Common myeloid progenitor, CD34-positive (primary cell): ENCODE measurements at places on chromosomes 2 and 18.

DNA sequence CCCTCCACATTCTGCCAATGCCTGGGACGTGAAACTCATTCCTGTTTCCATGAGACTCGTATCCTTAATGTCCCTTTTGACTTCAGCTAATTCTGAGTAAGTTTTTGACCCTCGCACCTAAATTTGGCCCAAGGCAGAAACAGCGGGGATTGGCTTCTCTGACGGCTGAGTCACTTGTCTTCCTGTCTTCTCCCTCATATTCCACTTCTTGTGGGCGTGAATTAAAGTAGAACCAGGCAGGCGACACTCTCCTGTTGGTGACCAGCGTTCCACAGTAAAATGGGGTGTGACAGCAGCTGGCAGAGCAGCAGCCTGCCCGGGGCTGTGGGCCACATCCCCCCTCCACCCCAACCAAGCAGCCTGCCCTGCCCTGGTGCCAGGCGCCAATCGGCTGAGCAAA, 15.5 kb downstream of the TTC32 start:
- no peak for DNase-seq

DNA sequence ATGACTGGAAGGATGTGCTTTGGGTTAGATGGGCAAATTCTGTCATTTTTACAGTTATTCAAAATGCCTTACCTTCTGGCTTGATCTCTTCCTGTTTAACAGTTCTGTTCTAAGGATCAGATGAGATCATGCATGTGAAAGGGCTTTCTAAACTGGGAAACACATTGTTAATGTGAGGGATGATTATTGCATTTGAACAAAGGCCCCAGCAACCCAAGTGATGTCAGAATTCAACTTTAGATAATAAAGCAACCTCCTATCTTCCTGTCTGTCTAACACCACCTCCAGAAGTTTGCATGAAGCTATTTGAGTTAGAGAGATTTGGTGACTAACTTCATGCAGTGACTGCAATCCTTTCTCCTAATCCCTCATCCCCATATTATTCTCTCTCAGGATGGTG, 77.8 kb upstream of the B3GNT2 start:
- DNase-seq = peak; percentile 48

DNA sequence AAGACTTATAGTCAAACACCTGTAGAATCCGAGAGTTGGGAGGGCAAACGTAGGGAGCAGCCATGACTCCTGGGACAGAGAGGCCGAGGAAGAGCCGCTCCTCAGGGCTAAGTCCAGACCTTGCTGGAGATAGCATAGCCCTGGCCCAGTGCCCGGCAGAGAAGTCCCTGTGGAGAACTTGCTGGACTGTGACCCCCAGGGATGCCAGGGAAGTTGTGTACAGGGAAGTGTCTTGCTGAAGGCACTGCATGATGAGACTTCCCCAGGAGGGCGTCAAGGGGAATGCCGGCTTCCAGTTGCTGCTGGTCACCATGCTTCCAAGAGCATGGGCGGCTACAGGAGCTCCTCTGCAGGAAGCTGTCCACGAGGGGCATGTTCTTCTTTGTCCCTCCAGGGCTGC, 8.6 kb upstream of the CNDP1 start:
- DNase-seq = no peak

- peak; percentile 21 for DNase-seq
Observed at GRCh38 chr2:94956797-94957391, 68.6 kb upstream of the MAL start.

- DNase-seq = no peak
Observed at GRCh38 chr18:79870301-79871025, 72.7 kb downstream of the KCNG2 start.

DNA sequence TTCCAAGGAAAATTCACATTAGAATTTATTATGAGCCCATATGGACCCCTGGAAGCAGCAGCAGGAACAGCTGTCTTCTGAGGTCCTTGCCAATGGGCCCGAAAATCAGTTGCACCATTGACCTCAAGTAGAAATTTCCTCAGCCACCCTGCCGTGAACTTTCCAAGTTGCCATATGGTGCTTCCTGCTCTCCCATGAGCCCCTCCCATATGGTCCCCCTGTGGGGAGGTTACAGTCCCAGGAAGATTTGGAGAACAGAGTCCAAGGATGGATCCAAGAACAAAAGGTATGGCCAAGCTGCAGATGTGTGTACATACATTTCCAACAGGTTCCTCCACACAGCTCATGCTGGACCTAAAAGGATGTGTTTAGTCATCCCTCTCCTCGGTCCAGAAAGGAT, 34.6 kb downstream of the DIPK1C start:
- no peak for DNase-seq

GRCh38 chr2:190357600-190357999, 14.2 kb downstream of the INPP1 start:
- no peak for DNase-seq

DNA sequence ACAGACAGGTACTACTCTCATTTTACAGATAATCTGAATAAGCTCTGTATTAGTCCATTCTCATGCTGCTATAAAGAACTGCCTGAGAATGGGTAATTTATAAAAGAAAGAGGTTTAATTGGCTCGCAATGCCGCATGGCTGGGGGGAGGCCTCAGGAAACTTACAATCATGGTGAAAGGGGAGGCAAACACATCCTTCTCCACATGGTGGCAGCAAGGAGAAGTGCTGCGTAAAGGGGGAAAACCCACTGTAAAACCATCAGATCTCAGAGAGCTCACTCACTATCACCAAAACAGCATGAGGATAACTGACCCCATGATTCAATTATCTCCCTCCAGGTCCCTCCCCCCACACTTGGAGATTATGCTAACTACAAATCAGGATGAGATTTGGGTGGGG, 254.4 kb downstream of the KCNE4 start:
- no peak for DNase-seq

DNA sequence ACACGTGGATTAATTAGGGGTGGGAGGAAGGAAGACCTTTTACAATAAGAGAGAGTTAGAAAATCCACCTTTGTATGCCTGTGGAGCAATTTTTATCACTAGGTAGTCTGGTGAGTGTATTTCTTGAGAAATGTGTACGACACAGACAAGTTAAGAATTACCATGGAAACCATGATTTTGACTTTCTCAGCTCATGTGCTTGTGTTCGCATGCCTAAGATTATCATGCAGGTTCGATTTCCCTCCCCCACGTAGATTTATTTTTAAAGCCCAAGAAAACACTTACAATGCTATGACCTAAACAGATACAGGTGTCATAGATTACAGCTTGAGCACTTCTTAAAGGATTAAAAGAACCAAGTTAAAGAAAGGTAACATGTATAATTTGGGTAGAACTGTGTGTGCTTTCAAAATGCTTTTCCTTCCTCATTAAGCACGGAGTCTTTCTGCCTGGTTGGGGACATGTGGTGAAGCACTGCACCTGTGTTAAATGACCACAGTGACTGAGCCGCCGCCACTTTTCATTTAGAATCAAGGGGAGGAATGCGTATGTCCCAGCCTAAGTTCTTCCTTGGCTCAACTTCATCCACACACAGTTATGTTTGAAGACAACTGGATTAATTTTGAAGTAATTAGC, 16.6 kb downstream of the SERTAD2 start:
- DNase-seq = peak; percentile 86

DNA sequence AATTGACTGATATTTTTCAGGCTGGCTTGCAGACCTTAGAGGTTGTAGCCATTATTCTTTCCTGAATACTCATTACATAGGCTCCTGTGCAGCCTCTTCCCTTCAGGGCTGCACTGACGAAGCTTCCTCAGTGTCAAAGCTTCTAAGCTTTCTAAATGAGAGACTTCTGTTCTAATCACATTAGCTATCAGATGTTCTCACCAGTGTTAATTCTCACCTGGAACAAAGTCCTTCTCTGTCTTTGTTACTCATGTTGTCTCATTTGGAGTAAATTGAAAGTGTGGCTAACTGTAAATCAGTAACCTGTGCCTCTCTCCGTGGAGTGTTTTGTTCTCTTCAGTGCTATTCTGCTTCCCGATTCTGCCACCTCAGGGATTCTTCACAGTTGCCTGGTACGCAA, 76.9 kb downstream of the MC4R start:
- DNase-seq = no peak

- DNase-seq = peak; percentile 70
Observed at GRCh38 chr2:23760736-23761135, 166.2 kb downstream of the ATAD2B start.

- no peak for DNase-seq
Observed at GRCh38 chr18:44731530-44732237, 51.0 kb downstream of the SETBP1 start.
